ENCODE measurements at places on chromosomes 2 and 18. TPM values are rescaled to one million over a fixed set of nuclear protein-coding genes. Genes with fewer than 3 reads are reported as not detected.

The KIAA1328 gene
- 12.9 TPM for polyA plus RNA-seq

- DNase-seq, result no peak
These were observed 48.6 kb downstream of the AOX1 start for GRCh38 chr2:200634231-200634964.

GRCh38 chr18:59448546-59448945 lies 89.5 kb upstream of the LMAN1 start:
- no peak for DNase-seq

DNA sequence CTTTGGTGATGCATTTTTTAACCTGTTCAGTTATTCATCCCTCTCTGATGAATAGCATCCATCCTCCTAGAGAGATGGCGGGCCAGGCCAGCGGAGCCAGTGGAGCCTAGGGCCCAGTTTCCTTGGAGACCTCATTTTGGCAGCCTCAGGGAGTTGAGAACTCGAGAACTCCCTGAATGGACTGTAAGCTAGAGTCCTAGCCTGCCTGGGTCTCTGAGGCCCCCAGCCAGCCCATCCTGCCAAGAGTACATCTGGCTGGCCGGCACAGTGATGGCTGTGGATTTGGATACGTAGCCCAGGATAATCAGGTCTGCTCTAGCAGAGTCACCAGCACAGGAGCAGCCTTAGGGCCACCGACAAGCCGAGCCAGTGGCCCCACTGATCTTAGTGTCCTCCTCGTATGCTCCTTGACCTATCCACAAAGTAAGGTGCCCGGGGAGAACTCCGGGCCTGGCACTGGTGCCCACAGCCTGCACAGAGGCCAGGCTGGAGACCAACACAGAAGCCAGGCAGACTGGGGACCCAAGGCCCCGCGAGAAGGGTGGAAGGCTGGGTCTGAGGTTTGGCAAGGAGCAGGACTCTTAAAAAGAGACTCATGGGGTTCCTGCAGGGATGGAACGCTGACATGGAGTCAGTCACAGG lies 110.5 kb upstream of the MCFD2 start:
- no peak for DNase-seq

The ATF2 gene
- 60.5 TPM for polyA plus RNA-seq

The CAPN13 gene
- 3.6 TPM for polyA plus RNA-seq

DNA sequence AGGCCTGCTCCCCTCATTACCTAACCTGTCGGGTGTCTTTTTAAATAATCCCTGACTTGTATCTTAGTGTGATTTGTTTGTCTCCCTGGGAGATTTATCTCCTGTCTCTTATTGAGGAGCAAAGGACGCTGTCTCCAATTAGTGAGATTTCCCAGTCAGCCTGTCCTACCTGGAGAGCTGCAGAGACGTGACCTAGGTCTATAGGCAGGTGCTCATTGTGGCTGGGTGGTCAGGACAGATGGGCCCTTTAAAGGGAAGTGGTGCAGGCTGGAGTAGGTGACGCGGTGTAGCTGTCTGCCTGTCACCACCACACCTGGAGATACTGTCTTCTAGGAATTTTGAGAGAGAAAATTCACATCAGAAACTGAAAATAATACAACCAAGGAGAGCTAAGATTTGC lies 28.0 kb downstream of the PLB1 start:
- DNase-seq, result no peak

GRCh38 chr2:234630801-234631261 lies 133.9 kb upstream of the ARL4C start:
- DNase-seq, result no peak

DNA sequence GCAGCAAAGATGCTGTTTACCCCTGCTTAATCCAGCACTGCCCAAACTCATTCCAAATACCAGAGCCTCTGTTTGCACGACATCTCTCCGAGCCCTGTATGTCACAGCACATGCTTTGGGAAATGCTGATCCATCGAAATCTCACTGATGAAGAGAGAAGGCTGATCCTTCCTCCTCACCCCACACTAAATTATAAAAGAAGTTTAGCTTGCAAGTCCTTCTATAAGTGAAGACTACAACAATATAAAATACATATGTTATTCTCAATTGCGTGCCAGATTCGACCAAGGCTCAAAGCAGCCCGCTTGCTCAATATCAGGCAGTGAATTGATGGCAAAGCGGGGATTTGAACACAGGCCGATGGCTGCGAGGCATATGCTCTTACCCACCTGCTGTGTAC lies 30.7 kb upstream of the SLC35F6 start:
- no peak for DNase-seq

DNA sequence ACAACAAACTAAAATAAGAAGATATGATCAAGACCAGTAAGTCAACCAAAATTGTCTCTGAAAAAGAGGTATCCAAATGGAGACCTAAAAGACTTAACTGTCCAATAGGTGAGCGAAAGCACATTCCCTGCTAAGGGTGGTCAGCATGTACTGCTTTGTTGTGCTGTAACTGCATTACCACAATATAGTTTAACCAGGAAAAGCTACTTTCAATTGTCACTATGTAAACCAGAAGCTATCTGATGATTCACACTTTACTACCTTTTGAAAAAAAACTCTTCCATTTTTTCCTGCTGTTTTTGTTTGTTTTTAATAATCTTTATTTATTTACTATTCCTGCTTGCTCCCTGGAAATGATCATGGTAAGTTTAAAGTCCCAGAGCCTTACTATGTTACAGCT lies 36.1 kb downstream of the ASXL2 start:
- DNase-seq, result no peak

Measured in left renal pelvis (tissue), 4 donors.